ENCODE measurements at places on chromosomes 12 and 14. TPM values are rescaled to one million over a fixed set of nuclear protein-coding genes. Genes with fewer than 3 reads are reported as not detected.

GRCh38 chr12:26473291-26473690, 277.9 kb downstream of the SSPN start:
- no peaks in the 10 kb centered on the region for H3K4me1 ChIP-seq
- no peak overlapping the region for H3K4me3 ChIP-seq
- H3K36me3 ChIP-seq = no peaks in the 10 kb centered on the region
- no peak for DNase-seq
- no peaks in the 10 kb centered on the region for H3K27me3 ChIP-seq

SMOC1 gene
- total RNA-seq = 5.6 TPM

RAB15 gene
- 10.2 TPM for total RNA-seq

- no peak for DNase-seq
- H3K27ac ChIP-seq = no peak overlapping the region
- H3K4me3 ChIP-seq = no peak overlapping the region
- H3K36me3 ChIP-seq = no peaks in the 10 kb centered on the region
These were observed 15.1 kb upstream of the DUSP16 start for GRCh38 chr12:12577786-12578185.

GRCh38 chr14:32403021-32403420, 73.9 kb downstream of the AKAP6 start:
- H3K4me1 ChIP-seq = peaks cover 3% of the 10 kb centered on the region
- no peak for DNase-seq
- no peaks in the 10 kb centered on the region for H3K36me3 ChIP-seq
- H3K4me3 ChIP-seq = no peak overlapping the region
- no peak overlapping the region for H3K27ac ChIP-seq

- H3K36me3 ChIP-seq = peaks cover 5% of the 10 kb centered on the region
- no peak for DNase-seq
- no peaks in the 10 kb centered on the region for H3K27me3 ChIP-seq
- H3K27ac ChIP-seq = no peak overlapping the region
- no peak overlapping the region for H3K4me3 ChIP-seq
These were observed 40.1 kb downstream of the WASHC3 start for GRCh38 chr12:102021540-102022246.

BBOF1 gene
- 6.3 TPM for total RNA-seq

DNA sequence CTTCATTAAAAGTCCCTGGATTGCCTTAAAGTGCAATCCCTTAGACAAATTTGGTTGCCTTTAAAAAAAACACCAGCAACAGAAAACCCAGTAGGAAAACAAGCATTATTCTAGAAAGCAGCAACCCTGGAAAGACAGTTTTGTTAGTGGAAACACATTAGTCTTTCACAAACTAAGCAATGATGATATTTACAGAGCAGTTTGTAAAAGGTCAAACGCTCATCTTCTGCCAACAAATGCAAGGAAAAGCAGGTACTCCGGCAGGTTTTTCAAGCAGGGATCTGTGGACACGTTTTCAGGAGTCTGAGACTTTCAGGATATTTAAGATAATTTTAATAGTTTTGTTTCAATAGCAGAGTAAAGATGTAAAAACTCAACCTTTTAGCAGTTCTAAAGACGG, 202.2 kb downstream of the EXOC5 start:
- no peaks in the 10 kb centered on the region for H3K36me3 ChIP-seq
- no peaks in the 10 kb centered on the region for H3K27me3 ChIP-seq
- no peak overlapping the region for H3K27ac ChIP-seq
- H3K4me3 ChIP-seq = no peak overlapping the region

MYH6 gene
- total RNA-seq = not detected

DNA sequence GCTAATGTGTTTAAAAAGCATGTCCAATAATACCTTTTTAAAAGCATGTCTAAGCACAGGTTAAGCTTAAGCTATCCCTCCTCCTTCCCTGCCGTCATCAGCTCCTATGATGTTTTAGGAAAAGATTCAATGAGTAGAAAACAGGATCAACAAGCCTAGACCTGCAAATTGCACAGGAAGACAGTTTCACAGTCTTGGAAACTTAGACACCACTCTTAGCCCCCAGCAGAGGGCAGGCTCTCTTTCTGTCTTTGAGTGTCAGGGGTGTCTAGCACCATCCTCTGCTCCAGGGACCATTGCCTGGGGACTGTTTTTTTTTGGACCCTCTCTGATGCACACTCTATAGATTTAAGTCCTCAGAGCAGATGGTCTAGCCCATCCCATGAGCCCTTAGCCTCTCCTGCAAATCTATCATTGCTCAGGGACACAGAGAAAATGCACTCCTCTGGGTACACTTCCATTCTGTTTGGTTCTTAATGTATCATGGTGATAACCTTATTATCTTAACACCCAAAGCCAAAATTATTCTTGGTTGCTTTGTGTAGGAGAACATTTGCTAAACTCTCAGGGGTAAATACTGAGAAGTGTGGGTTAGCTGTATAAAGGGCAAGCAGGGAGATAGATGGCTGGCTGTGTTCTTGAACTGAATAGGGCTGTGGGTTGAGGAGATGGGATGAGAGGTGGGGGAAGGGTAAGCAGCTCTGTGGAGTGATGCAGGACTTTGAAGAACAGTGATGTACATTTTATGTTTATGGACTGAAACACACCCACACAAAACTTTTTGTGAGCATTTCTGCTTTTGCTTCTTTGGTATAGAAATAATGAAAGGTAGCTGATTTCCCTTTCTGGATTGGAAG, 259.9 kb upstream of the DDHD1 start:
- H3K27me3 ChIP-seq = no peaks in the 10 kb centered on the region
- no peaks in the 10 kb centered on the region for H3K4me1 ChIP-seq
- no peaks in the 10 kb centered on the region for H3K36me3 ChIP-seq
- DNase-seq = no peak
- H3K27ac ChIP-seq = no peak overlapping the region

DNA sequence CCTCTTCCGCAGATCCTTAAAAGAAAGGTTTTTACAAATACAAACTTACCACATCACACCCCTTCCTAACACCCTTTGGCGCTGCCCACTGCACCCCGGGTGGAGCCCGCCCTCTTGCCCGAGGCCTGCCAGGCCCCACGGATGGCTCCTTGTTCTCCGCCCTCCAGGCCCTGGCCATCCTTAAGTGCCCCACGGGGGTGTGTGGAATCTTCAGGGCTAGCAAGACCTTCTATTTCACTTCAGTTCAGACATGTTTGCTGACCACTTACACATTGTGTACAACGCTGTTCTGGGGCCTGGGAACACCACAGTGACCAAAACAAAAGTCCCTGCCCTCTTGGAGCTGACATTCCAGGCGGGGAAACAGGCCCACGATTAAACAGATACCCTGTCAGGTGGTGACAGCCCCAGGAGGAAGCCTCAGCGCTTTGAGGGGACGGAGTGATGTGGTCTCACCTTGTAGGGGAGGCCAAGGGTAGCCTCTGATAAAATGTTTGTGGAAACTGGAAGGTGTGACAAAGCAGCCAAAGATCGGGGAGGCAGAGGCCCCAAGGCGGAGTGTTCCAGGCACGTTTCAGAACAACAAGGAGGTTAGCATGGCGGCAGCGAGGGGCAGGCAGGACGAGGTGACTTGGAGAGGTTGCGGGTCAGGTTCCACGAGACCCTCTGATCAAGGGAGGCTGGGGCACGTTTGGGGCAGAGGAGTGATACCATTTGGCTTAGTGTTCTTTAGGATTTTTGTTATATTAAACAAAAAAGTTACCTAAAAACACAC, 27.0 kb downstream of the TPCN1 start:
- no peaks in the 10 kb centered on the region for H3K36me3 ChIP-seq
- H3K27me3 ChIP-seq = no peaks in the 10 kb centered on the region
- peak overlapping the region; percentile 0 for H3K27ac ChIP-seq
- peaks cover 4% of the 10 kb centered on the region for H3K4me1 ChIP-seq
- no peak overlapping the region for H3K4me3 ChIP-seq
- DNase-seq = peak; percentile 62

- no peak overlapping the region for H3K4me3 ChIP-seq
- H3K36me3 ChIP-seq = no peaks in the 10 kb centered on the region
- no peak for DNase-seq
- H3K27me3 ChIP-seq = no peaks in the 10 kb centered on the region
These were observed 108.0 kb downstream of the LIN7A start for GRCh38 chr12:80829767-80830166.

Measured in aorta (tissue), 5 donors.